Common myeloid progenitor, CD34-positive (primary cell): ENCODE measurements at places on chromosomes 6 and 20.

- H3K27ac ChIP-seq, result no peak overlapping the region
- no peaks in the 10 kb centered on the region for H3K4me1 ChIP-seq
- peaks cover 24% of the 10 kb centered on the region for H3K27me3 ChIP-seq
- DNase-seq, result no peak
- H3K4me3 ChIP-seq, result no peak overlapping the region
- peaks cover 3% of the 10 kb centered on the region for H3K36me3 ChIP-seq
Measured at GRCh38 chr20:63016514-63017075, 9.8 kb upstream of the BHLHE23 start.

DNA sequence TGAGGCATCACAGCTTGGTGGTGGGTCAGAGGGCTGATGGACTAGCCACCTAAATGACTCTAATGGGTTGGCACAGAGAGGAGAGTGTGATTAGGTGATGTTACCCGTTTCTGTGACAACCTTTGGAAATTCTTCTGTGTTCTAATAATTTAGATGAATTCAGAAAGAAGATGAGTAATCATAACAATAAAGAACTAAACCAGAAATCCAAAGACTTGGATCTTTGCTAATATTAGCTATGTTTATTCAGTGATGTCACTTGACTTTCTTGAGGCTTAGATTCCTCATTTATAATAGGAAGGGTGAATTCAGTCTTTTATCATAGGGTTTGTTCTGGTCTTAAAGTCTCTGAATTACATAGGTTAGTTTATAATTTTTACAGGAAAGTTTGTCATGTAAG is 19.9 kb downstream of the CRYBG1 start:
- no peak overlapping the region for H3K4me3 ChIP-seq
- H3K36me3 ChIP-seq, result no peaks in the 10 kb centered on the region
- no peak overlapping the region for H3K27ac ChIP-seq
- no peaks in the 10 kb centered on the region for H3K27me3 ChIP-seq

DNA sequence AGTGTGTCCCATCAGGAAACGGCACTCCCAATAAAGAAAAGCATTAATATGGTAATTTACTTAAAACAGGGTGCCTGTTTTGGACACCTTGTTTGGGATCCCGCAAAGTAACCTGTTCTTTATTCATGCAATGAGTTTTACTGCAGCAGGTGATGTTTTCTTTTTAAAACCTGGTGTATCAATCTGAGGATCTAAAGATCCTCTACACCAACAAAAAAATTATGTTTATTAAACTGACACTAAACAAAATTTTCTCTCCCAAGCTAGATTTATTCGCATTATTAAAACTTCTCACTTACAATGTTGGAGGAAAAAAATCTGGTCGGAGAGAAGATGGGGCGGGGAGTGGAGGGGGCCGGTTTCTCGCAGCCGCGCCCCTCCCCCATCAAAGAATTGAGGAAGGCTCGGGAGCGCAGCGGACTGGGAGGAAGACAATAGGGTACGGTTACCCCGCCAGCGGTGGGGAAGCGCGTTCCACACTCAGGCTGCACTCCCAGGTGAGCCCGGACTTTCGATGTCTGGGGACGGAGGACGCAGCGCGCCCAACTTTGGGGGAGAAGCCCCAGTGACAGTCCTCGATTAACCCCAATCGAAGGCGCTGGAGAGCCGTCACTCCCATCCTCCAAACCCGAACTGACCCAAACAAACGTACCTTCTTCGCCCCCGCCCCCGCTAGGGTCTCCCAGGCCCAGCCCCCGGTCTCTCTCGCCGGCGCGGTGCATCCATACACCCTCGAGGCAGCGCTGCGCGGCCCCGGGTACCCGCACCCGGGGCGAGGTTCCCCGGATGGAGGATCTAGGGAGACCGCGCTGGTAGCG is 1.3 kb downstream of the CD24 start:
- H3K36me3 ChIP-seq, result no peaks in the 10 kb centered on the region
- DNase-seq, result peak; percentile 25
- H3K4me3 ChIP-seq, result peak overlapping the region; percentile 55
- peaks cover 18% of the 10 kb centered on the region for H3K4me1 ChIP-seq

GRCh38 chr20:15528391-15529111 is 1044.7 kb downstream of the KIF16B start:
- H3K27ac ChIP-seq, result no peak overlapping the region
- no peaks in the 10 kb centered on the region for H3K27me3 ChIP-seq
- peak; percentile 2 for DNase-seq
- no peaks in the 10 kb centered on the region for H3K4me1 ChIP-seq
- H3K36me3 ChIP-seq, result no peaks in the 10 kb centered on the region
- no peak overlapping the region for H3K4me3 ChIP-seq

- peaks cover 35% of the 10 kb centered on the region for H3K36me3 ChIP-seq
- no peaks in the 10 kb centered on the region for H3K4me1 ChIP-seq
- no peak overlapping the region for H3K27ac ChIP-seq
Measured at GRCh38 chr20:45011108-45011526, 44.8 kb downstream of the STK4 start.

DNA sequence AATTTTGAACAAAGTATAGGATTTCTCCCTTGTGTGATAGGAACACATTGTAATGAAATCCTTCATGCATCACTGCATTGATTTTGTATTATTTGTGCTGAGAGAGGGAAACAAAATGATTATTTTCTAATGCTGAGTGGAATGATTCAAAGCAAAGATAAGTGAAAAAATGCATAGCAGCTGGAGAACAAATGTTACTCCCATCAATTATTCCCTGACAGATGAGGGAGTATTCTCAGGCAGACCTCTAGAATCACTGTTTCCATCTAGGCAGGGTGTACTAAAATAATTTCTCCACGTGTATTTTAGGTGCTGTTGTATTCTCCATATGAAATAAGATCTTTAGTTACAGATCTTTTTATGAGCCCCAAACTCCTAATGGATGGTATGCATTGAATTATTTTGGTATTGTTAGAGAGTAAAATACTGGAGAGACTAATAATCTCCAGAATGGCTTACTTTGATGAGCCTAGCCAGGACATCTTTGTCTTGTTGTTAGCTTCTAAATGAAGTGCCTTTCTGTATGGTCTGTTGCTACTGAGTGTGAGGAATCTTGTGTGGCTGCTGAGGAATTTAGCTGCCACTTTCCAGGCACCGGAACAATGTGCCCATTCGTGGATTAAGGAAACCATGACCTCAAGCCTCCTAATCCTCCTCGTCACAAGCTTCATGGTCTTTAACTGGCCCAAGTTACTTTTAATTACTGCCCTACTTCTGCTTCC is 39.6 kb downstream of the RNF217 start:
- no peak overlapping the region for H3K27ac ChIP-seq
- no peak for DNase-seq
- H3K36me3 ChIP-seq, result peaks cover 8% of the 10 kb centered on the region
- no peaks in the 10 kb centered on the region for H3K27me3 ChIP-seq
- no peaks in the 10 kb centered on the region for H3K4me1 ChIP-seq
- no peak overlapping the region for H3K4me3 ChIP-seq

DNA sequence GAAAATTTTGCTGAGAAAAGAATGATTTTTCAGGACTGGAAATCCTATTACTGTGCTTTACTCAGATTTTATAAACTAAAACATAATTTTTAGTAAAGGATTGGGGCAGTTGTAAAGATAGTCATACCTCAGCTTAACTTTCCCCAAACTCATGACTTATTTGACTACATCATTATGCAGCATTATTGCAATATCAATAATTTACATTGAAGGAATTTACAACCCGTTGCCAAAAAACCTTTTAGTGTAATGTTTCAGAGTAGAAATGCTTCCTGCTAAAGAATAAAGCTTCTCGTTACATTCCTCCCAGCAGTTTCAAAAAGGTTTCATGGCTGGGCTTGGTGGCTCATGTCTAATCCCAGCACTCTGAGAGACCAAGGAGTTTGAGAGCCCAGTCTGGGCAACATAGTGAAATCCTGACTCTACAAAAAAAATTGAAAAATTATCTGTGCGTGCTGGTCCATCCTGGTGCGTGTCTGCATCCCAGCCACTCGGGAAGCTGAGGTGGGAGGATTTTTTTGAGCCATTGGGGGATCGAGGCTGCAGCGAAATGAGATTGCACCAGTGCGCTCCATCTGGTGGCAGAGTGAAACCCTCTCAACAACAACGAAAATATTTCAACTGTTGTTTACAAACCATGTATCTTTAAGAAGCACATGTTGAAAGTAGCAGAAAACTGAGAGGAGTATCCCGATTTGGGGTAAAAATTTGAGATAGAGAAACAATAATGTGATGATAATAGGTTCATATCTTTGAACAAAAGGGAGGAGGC is 4.4 kb downstream of the AMD1 start:
- peak overlapping the region; percentile 93 for H3K4me3 ChIP-seq
- DNase-seq, result peak; percentile 74
- H3K4me1 ChIP-seq, result peaks cover 75% of the 10 kb centered on the region
- peaks cover 7% of the 10 kb centered on the region for H3K36me3 ChIP-seq

DNA sequence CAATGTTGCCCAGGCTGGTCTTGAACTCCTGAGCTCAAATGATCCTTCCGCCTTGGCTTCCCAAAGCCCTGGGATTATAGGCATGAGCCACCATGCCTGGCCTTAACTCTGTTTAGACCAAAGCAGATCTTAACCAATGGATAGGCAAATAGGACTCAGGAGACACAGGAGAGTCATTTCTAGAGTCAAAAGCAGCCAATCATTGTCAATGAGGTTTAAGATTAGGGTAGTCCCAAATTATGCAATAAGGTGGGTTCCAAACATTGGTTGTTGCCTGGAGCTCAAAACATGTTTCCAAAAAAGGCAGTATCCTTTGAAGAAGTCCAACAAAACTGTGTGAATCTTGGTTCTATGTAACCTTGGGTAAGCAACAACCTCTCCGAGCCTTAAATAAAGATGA is 95.7 kb upstream of the JARID2 start:
- H3K27ac ChIP-seq, result no peak overlapping the region
- no peak overlapping the region for H3K4me3 ChIP-seq
- no peaks in the 10 kb centered on the region for H3K4me1 ChIP-seq

DNA sequence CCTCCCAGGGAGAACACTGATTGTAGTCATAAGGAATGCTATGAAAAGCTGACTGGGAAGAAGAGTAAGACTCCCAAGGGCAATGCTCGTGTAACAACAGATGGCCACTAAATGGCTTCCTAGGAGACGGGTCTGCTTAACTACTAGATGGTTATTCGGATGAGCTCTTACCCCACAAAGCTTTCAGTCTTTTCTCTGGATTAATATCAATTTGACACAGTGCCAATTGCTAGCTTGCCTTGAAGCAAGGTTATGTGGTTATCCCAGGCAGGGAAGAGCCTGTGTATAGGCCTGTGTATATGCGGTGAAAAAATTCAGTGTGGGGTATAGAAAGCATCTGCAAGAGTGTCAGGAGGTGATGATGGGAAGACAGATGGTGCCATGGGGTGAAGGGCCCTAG is 86.4 kb upstream of the NOX3 start:
- no peak overlapping the region for H3K4me3 ChIP-seq
- no peaks in the 10 kb centered on the region for H3K4me1 ChIP-seq
- H3K27me3 ChIP-seq, result no peaks in the 10 kb centered on the region
- H3K36me3 ChIP-seq, result no peaks in the 10 kb centered on the region
- no peak for DNase-seq

DNA sequence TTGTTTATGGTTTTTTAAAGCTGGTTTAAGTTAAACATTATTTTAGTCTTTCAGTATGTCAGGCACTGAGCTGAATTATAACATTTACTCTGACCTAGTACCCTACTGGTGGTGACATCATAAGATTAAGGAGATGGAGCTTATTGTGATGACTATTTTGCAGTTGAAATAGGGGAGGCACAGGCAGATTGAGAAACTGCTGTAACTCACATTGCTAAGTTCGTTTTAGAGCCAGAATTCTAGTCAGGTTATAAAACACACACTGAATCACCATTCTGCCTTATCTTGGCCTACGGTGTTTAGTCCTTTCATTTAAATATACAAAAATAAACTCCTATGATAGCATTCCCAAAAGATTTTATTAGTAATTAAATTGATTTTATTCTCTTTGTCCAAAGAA is 584.1 kb downstream of the TFAP2A start:
- H3K27me3 ChIP-seq, result no peaks in the 10 kb centered on the region
- no peak overlapping the region for H3K27ac ChIP-seq
- H3K36me3 ChIP-seq, result no peaks in the 10 kb centered on the region

GRCh38 chr6:108710551-108710950 is 137.7 kb upstream of the ARMC2 start:
- no peaks in the 10 kb centered on the region for H3K27me3 ChIP-seq
- no peak overlapping the region for H3K4me3 ChIP-seq
- H3K4me1 ChIP-seq, result peaks cover 23% of the 10 kb centered on the region
- DNase-seq, result no peak
- no peaks in the 10 kb centered on the region for H3K36me3 ChIP-seq

GRCh38 chr6:147769496-147770087 is 261.1 kb downstream of the SAMD5 start:
- H3K4me3 ChIP-seq, result no peak overlapping the region
- no peak for DNase-seq
- H3K36me3 ChIP-seq, result no peaks in the 10 kb centered on the region
- H3K4me1 ChIP-seq, result no peaks in the 10 kb centered on the region
- H3K27me3 ChIP-seq, result peaks cover 3% of the 10 kb centered on the region
- H3K27ac ChIP-seq, result no peak overlapping the region

DNA sequence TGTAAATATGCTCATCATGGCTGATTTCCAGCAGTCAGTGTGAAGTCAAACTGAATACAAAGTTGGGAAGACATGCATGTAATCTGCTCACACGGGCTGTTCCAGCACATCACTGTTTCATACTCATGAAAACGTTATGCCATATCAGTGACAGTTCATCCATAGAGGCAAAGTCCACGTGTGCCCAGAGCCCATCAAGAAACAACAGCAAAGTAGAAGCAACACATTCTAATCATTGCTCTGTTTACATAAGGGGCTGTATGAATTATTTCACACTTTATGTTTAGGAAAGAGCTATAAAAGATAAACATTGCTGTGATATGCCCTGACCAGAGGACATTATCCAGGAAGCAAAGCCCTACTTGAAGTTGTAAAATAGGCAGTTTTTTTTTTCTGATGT is 157.0 kb upstream of the ENPP5 start:
- no peaks in the 10 kb centered on the region for H3K4me1 ChIP-seq
- H3K27me3 ChIP-seq, result no peaks in the 10 kb centered on the region
- H3K36me3 ChIP-seq, result no peaks in the 10 kb centered on the region
- H3K4me3 ChIP-seq, result no peak overlapping the region

DNA sequence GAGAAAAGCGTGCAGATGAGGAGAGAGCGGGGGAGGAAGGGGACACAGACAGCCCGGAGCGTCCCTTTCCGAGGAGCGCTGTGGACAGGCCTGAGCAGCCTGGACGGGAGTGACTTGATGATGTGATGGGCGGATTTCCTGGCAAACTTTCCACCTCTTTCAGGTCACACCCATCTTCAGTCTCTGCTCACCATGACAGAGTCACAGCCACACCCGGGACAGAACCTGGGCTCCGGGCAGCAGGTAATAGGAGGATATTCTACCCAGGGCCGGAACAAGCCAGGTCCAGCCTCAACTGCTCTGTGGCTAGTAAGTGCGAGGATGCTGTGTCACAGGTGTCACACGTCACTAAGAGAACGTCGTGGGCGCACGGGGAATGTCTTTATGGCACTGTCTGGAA is 84.3 kb downstream of the THBS2 start:
- H3K4me3 ChIP-seq, result no peak overlapping the region
- H3K27ac ChIP-seq, result no peak overlapping the region

DNA sequence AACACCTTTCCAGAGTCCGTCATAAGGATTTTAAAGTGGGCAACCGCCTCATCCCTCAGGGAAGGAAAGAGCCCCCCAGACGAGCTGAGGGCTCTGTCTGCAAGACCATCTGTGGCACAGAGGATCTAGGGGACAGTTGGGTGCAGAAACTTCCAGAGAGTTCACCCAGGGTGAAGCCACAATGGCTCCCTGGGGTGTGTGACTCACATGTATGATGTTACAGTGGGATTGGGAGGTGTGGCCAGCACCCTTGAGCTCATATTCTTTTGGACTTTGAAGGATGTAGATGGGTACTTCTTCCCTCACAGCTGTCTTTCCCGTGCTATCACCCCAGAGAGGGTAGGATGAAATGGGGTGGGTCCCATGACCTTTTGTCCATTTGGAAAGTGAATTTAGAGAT is 95.5 kb downstream of the NCR2 start:
- H3K36me3 ChIP-seq, result no peaks in the 10 kb centered on the region
- no peak overlapping the region for H3K27ac ChIP-seq
- no peak overlapping the region for H3K4me3 ChIP-seq
- no peak for DNase-seq
